Right forelimb (tissue), 1 donor: ENCODE measurements at places on chromosomes 7 and 10.

GRCh38 chr10:101573885-101574753, 13.9 kb downstream of the POLL start:
- peak; percentile 37 for DNase-seq

- no peak for DNase-seq
These were observed 191.7 kb downstream of the CXCL12 start for GRCh38 chr10:44193166-44193565.

- no peak for DNase-seq
These were observed 53.0 kb downstream of the SH2D4B start for GRCh38 chr10:80590585-80591125.

- DNase-seq, result no peak
These were observed 75.2 kb downstream of the PRLHR start for GRCh38 chr10:118520116-118520742.

DNA sequence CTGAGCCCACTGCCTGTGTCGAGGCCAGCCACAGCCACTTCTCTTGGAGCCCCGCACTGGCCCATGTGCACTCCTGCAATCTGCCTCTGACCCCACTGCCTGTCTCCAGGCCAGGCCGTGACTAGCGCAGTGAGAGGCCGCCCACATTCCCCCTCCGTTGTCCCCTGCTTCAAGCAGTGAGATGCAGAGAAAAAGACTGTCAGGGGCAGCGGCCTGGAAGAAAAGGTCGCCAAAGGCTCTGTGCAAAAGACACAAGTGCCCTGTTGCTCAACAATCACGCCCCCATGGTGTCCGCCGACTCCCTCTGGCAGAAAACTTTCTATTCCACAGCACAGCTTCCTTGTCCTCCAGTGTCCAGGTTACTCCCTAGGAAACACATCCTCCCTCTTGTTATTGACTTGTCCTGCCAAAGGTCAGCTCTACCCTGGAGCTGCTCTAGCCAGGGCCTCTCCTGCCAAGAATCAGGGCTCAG, 9.9 kb downstream of the FAM131B start:
- no peak for DNase-seq

DNA sequence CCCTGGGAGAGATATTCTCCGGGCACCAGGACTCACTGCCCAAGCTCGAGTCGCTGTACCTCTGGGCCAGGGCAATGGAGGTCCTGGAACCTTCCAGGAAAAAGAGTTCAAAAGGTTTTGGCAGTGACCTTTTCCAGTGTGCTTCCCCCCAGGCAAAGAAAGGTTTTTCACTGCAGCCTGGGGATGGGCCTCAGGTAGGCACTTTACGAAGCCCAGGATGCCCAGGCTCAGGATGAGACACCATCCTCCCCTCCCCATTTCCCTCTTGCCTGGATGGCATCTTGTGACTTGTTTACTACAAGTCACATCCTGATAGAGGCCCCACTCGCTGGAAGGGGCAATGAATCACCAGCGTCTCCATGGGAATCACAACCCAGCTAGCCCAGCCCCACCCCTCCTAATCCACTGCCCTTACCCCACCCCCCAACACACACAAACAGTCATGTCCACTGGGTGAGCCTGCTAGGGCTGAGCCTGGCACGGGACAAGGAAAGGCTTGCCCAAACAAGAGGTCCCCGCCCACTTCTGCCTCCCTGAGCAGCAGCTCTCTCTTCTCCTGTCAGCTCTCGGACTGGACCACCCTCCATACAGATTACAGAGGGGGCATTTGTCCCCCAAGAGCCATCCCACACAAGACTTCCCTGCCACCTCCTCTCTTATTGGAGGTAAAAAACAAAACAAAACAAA, 93.8 kb upstream of the SMNDC1 start:
- no peak for DNase-seq
